ENCODE measurements at places on chromosomes 3 and 15. TPM values are rescaled to one million over a fixed set of nuclear protein-coding genes. Genes with fewer than 3 reads are reported as not detected.

DNA sequence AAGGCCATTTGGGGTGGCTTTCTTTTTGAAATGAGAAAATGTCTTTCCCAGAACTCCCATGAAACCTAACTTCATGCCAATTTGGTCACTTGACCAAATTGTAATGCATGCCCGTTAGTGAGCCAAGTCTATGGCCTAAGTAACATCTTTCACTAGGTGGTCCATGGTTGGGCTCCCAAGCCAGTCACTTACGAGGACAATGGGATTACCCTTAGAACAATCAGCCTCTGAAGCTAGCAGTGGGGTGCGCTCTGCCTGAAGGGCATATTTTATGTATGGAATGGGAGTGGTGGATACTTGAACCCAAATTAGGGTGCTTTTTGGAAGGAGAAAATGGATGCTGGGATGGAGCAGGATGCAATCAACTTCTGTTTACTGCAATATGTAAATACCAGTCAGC lies 127.4 kb upstream of the GOLIM4 start:
- no peaks in the 10 kb centered on the region for H3K4me1 ChIP-seq
- no peaks in the 10 kb centered on the region for H3K36me3 ChIP-seq
- H3K4me3 ChIP-seq: no peak overlapping the region
- DNase-seq: no peak
- H3K27me3 ChIP-seq: no peaks in the 10 kb centered on the region
- no peak overlapping the region for H3K27ac ChIP-seq

DNA sequence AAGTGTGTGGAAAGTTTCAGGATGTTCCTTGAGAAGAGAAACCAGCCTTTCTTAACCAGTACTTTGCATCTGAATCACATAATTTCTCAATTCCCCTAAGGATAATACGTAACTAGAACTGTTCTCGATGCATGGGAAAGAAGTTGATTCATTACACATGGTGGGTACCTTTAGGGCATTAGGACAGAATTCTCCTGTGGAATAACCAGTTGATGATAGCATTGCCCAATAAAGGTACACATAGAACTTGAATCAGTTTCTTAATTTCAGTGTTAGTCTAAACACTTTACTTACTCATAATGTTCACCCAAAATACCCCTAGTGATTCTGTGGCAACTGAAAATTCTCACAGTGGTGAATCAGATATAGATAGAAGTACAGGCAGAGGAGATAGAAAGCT lies 1030.9 kb downstream of the ROBO1 start:
- peak overlapping the region; percentile 33 for H3K27ac ChIP-seq
- no peaks in the 10 kb centered on the region for H3K4me1 ChIP-seq
- no peaks in the 10 kb centered on the region for H3K36me3 ChIP-seq
- DNase-seq: peak; percentile 85
- H3K27me3 ChIP-seq: no peaks in the 10 kb centered on the region

The ABHD2 gene
- polyA plus RNA-seq: 21.2 TPM

DNA sequence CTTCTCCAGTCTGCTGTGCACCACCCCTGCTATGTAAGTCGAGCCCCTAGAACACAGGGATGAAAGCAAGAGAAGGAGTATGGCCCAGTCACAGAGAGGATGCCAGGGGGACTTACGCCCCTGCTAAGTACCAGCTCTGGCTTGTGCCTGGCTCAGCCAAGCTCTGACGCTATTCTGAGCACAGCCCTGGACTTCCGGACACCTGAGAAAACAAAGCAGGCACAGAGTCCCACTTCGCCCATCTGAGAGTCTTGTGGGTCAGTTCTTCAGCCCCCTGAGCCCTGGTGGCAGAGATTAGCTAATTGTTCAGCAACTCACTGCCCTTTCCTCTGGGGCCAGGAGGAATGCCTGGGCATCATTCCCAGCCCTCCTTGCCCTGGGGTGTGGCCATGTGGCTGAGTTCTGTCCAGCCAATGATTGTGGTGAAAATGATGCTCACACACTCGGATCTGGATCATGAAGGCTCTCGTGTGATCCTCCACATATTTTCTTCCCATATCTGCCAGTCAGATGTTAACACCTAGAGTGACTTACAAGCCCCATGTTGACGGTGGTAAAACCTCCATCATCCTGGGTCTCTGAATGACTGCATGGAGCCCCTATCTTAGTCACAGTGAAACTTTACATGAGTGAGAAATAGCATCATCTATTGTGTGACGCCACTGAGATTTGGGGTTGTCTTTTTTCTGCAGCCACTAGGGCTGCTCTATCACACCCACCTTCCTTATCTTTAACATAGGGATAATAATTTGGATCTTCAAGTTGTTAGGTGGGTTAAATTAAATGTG lies 105.7 kb downstream of the TPRA1 start:
- no peaks in the 10 kb centered on the region for H3K27me3 ChIP-seq
- no peak overlapping the region for H3K27ac ChIP-seq
- peaks cover 23% of the 10 kb centered on the region for H3K4me1 ChIP-seq
- DNase-seq: no peak
- H3K36me3 ChIP-seq: no peaks in the 10 kb centered on the region

DNA sequence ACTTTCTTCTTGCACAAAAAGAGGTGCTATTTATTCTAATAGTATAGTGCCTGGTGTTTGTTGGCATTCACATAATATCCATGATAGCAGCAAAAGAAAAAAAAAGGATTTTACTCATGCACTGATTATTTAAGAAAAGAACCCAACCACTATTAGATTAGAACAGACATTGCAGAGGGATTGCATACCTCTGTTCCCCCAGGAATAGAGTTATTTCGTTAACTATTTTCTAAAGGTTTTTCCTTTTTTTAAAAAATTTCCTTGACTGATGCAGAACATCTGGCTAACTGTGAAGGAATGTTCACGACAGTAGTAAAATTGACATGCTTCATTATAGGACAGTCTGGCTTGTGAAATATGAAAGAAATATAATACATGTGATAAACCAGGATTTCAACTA lies 136.6 kb upstream of the PTX3 start:
- H3K27ac ChIP-seq: no peak overlapping the region
- no peak for DNase-seq
- no peak overlapping the region for H3K4me3 ChIP-seq
- no peaks in the 10 kb centered on the region for H3K27me3 ChIP-seq
- H3K4me1 ChIP-seq: no peaks in the 10 kb centered on the region

The GREM1 gene
- polyA plus RNA-seq: 0.08 TPM

The CILP gene
- 0.04 TPM for polyA plus RNA-seq

GRCh38 chr15:68488290-68488689 lies 56.3 kb upstream of the ITGA11 start:
- no peak for DNase-seq
- H3K27ac ChIP-seq: no peak overlapping the region
- H3K36me3 ChIP-seq: no peaks in the 10 kb centered on the region
- H3K27me3 ChIP-seq: peaks cover 5% of the 10 kb centered on the region

GRCh38 chr15:47412136-47412535 lies 305.2 kb upstream of the SEMA6D start:
- no peaks in the 10 kb centered on the region for H3K4me1 ChIP-seq
- DNase-seq: no peak
- H3K27me3 ChIP-seq: no peaks in the 10 kb centered on the region
- no peaks in the 10 kb centered on the region for H3K36me3 ChIP-seq
- H3K4me3 ChIP-seq: no peak overlapping the region

GRCh38 chr3:25690768-25691533 lies 26.2 kb upstream of the TOP2B start:
- H3K36me3 ChIP-seq: no peaks in the 10 kb centered on the region
- no peak overlapping the region for H3K27ac ChIP-seq
- no peaks in the 10 kb centered on the region for H3K27me3 ChIP-seq
- no peak for DNase-seq
- H3K4me1 ChIP-seq: no peaks in the 10 kb centered on the region
- no peak overlapping the region for H3K4me3 ChIP-seq
